GM12878 (cell line): ENCODE measurements at places on chromosomes 16 and 17.
A peak's percentile ranks its signal among the peaks of the same experiment; 100 is the strongest.

GRCh38 chr17:44014133-44014436 is 678 bp downstream of the TMEM101 start:
- DNase-seq: no peak

- no peak for DNase-seq
These were observed 41.5 kb upstream of the TEKT3 start for GRCh38 chr17:15382914-15383313.

- DNase-seq: no peak
These were observed 197.2 kb downstream of the RGS9 start for GRCh38 chr17:65334406-65334805.

DNA sequence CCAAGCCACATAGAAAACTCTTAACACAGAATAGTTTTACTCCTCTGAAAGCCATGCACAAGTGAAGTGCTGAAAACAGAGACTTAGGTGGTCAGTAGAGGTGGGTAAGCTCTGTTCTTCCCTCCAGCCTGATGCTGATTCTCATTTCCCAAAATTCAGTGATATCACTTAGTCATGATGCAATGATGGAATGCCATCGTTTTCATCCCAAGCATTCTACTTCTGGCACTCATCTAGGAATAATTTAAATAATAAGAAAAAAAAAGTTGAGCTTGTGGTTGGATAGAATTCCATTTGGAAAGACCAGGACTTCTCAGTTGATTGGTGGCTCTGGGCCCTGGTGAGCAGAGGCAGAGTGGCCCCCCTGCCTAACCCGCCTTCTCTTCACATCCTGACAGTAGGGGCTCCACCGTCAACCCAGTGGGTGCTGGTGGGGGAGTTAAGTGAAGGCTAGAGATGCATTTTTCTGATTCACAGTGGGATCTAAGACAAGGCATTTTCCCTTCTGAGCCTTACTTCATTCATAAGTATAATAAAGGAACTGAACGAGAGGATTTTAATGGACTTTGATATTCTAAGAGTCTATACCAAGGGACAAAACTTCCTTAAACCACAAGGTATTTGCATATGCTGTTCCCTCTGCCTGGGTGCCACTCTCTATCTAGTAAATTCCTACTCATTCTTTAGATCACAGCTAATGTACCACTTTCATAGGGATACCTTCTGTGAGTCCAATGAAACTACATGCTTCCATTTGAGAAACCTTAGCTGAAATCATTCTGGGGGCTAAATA is 310.3 kb upstream of the DYNLRB2 start:
- DNase-seq: no peak

GRCh38 chr17:38871247-38872015 is 1.6 kb downstream of the LASP1 start:
- DNase-seq: peak; percentile 45

GRCh38 chr16:28086186-28087139 is 22.9 kb upstream of the GSG1L start:
- DNase-seq: no peak

DNA sequence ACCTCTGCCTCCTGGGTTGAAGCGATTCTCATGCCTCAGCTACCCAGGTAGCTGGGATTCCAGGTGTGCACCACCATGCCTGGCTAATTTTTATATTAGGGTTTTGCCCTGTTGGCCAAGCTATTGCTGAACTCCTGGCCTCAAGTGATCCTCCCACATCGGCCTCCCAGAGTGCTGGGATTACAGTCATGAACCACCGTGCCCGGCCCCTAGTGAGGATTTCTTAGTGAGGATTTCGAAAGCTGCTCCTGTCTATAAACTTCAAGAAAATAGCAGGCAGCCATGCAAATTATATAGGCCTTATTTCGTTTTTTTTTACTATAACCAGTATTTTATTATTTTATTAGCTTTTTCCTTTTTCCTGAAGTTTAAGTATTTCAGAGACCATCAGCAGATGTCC is 41.6 kb downstream of the EPN2 start:
- DNase-seq: no peak

GRCh38 chr16:11637320-11637719 is 30.9 kb upstream of the SNN start:
- no peak for DNase-seq

DNA sequence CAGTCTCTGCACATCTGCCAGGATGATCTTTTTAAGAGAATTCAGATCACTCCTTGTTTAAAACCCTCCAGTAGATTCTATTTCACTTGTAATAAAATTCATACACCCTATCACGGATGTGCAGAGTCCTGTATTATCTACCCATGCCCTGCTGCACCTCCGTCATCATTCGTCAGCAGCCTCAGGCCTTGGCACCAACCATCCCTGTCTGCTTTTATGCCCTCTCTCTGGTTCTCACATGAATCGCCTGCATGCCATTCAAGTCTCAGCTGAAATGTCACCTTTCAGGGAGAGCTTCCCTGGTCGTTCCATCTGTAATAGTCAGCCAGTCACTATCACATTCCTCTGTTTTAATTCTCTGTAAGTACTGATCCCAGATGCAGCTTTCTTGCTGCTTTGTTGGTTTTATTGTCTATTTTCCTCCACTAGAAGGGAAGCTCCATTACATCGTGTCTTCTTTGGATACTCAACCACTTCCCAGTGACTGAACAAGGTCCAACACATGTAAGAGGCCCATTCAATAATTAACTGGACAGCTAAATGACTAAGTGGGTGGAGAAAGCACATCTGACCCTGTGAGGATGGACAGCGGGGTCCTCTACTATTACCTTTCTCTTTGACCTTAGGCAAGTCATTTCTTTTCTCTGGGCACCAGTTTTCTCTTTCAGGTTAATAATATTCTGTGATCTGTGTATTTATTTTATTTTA is 81.2 kb upstream of the GOT2 start:
- no peak for DNase-seq

DNA sequence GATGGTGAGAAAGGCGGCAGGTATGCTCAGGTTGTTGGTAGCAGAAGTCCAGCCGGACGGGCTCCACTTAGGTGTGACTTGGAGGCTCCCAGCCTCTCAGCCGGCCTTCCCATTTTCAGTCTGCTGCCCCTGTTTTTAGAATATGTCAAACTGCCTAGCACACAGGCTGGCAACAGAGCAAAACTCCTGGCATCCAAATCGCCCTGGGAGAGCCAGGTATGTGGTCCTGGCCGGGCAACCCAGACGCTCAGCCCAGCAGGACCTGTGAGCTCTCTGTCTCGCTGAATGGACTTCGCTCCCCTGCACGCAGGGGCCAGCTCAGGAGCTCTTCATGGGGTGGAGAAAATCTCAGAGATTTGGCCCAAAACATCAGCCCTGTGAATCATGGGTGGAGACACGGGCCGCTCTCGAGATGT is 147.9 kb upstream of the CHMP6 start:
- no peak for DNase-seq

DNA sequence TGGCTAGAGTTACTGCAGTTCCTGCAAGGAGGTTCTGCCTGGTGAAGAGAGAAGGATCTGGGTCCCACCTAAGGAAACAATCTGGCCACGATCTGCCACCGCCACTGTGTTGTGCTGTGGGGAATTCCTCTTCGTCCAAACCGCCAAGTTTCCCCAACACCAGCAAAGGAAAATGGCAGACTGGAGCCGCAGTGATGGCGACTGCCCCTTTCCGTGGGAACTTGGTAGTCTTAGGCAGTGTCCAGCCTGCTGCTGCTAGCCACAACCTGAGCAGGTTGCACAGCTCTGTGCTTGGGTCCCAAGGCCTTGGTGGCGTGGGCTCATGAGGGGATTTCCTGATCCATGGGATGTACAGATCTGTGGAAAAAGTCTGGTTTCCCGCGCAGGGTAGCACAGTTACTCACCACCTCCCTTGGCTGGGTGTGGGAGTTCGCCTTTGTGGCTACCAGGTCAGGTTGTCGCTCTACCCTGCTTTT is 28.6 kb downstream of the NFATC3 start:
- DNase-seq: no peak

DNA sequence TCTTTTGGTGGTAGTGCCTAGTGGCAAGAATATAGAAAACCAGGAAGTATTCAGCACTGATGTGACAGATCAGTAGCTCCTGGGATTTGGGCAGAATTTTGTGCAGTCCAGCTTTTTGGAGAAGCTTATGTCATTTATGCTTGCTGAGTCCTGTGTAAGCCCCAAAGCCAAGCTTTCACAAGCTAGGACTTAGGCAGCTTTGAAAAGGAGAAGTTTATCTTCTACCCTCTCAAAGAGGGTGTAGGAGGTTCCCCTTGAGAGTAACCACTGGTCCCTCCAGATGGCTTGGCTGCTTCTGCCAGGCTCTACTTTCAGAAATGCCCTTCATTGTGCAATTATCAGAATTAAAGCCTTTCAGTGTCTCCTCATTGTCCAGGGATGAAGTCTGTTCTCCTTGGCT is 78.8 kb downstream of the CES1 start:
- no peak for DNase-seq

DNA sequence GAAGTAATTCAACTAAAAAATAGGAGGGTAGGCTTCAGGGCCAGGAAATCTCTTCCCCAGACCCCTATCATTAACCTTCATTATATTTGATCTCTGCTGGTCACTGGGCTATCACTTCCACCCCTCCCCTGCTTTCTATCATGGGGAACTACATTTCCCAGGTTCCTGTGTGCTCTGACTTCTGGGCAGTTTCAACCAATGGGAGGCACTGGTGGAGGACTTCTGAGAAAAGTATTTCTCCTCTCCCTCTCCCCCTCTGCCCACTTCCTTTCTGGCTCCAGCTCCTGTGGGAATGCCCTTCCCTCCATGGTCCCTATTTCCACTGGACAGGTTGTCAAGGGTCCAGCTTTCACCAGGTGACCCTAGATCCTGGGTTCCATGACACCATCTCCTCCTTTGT is 364.4 kb downstream of the C16orf95 start:
- DNase-seq: no peak

- no peak for DNase-seq
These were observed 33.6 kb downstream of the BAIAP2 start for GRCh38 chr17:81068411-81069134.

DNA sequence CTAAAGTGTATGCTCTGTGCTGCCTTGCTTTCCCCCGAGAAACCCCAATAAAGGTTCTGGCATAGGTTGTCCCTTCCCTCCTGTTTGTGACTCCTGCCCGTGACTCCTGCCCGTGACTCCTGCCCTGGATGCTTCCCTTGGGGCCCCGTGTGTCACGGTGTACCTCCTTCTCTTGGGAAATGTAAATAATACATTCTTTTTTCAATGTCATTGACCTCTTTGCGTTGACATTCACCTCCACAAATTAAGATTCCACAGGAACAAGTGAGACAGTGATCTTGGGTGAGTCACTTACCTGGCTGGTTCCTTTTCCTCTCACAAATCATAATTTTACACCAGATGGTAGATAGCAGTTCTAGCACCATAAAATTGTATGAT is 632 bp downstream of the CCL15 start:
- no peak for DNase-seq

DNA sequence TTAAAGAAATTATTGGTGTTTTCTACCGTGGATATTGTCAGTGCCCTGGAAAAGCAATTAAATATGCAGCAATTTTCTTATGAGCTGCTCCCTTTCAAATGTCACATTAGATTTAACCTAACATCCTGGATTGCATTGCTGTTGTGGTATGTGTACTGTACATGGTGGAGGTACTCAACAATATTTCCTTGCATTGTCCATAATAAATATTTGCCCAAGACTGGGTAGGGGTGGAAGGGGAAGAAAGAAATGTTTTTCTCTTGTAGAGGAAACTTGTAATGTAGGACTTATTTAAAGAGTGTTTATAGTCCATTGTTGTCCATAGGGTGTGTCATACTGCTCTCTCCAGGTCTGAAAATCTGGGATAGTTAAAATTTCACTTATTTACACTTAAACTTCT is 346.2 kb upstream of the TBX2 start:
- no peak for DNase-seq

- no peak for DNase-seq
These were observed 70.0 kb downstream of the WSCD1 start for GRCh38 chr17:6140188-6140587.
